Skeletal muscle cell (primary cell): ENCODE measurements at places on chromosomes 1 and 21.

- no peak for DNase-seq
Measured at GRCh38 chr1:201364808-201365105, 12.7 kb downstream of the TNNT2 start.

DNA sequence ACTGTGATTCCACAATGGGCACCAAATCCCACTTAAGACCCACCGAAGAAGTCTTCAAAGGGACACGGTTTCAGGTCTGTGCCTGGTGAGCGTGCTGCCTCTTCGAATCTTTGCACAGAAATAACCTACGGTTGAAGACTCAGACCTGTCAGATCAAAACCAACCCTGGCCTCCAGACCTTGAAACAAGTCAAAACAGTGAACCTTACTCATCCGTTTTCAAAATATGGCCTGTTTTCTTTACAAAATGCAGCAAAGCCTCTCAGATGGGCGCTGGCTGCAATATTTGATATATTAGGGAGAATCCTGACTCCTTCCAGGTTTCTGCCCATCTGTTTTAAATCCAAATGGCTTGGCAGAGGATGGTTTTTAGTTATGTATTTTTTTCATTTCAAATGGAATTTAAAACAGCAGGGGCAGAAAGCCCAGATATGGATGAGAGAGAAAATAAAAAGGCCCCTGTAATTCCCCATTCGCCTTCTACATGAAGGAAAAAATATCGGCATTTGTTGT lies 14.0 kb downstream of the JUN start:
- DNase-seq = no peak

DNA sequence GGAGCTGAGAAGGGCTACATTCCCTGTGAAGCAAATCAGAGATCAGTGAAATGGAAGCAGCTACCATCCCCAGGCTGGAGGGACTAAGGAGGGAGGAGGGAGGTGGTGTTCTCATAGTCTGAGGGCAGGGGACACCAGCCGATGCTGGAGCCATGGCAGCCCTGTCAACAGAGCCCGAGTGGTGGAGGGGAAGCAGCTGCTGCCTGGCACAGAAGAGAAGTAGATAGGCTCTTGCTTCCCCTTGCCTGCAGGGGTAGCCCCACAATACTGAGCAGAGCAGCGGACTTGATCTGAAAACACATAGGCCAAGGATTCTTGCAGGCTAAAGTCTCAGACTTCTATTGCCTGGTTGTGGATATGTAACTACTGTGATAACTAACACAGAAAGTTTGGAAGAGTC lies 255.1 kb downstream of the FGGY start:
- no peak for DNase-seq

- DNase-seq = no peak
Measured at GRCh38 chr1:94878329-94878728, 48.6 kb downstream of the CNN3 start.

- DNase-seq = no peak
Measured at GRCh38 chr1:200867018-200867811, 5.6 kb upstream of the GPR25 start.

GRCh38 chr1:200176798-200177197 lies 149.3 kb downstream of the NR5A2 start:
- no peak for DNase-seq

- no peak for DNase-seq
Measured at GRCh38 chr1:101003012-101003650, 22.5 kb downstream of the DPH5 start.

GRCh38 chr21:37686991-37687810 lies 229.1 kb downstream of the KCNJ6 start:
- DNase-seq = no peak

- no peak for DNase-seq
Measured at GRCh38 chr1:185846672-185847444, 112.7 kb downstream of the HMCN1 start.
